ENCODE measurements at places on chromosomes 12 and 14.

DNA sequence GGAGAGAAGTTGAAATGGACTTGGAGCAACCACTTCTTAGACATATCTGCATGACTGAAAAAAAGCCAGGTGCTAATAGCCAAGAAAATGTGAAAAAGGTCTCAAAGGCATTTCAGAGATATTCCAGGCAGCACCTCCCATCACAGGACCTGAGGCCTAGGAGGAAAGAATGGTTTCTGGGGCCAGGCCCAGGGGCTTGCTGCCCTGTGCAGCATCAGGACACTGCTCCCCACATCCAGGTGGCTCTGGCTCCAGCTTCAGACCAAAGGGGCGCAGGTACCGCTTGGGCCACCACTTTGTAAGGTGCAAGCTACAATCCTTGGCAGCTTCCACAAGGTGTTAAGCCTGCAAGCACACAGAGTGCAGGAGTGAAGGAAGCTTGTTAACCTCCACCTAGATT lies 114.3 kb downstream of the PIK3C2G start:
- no peak for DNase-seq

- DNase-seq: no peak
These were observed 31.9 kb upstream of the CHGA start for GRCh38 chr14:92890830-92891588.

GRCh38 chr12:16020031-16020430 lies 108.9 kb downstream of the DERA start:
- no peak for DNase-seq

GRCh38 chr12:120115692-120116440 lies 687 bp downstream of the RAB35 start:
- peak; percentile 24 for DNase-seq

GRCh38 chr12:124626971-124627411 lies 59.6 kb upstream of the NCOR2 start:
- no peak for DNase-seq

All from HCEC 1CT (cell line).